ENCODE measurements at places on chromosomes 1 and 21.

- DNase-seq = no peak
Observed at GRCh38 chr1:225700164-225700821, 47.4 kb upstream of the ENAH start.

DNA sequence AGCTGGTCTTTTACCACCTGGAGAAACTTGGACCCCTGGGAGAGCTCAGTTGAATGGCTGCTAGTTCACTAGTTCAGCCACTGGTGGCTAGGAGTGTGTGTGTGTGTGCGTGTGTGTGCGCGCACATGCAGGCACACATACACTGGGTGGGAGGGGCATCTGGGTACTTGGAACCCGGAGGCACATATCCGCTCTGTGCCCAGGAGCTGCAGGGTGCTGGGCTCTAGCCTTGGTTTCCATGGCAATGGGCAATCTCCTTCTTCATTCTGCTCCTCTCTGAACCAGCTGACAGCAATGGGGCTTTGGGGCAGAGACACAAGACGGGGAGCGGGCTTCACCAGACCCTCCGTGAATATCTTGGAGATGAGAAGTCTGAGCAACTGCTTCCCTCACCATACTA is 87.1 kb upstream of the DISP3 start:
- DNase-seq = no peak

GRCh38 chr1:196183941-196184340 is 424.3 kb downstream of the KCNT2 start:
- DNase-seq = no peak

GRCh38 chr1:163414778-163415177 is 93.0 kb downstream of the NUF2 start:
- no peak for DNase-seq

GRCh38 chr1:93219443-93219842 is 38.9 kb downstream of the CCDC18 start:
- DNase-seq = no peak

DNA sequence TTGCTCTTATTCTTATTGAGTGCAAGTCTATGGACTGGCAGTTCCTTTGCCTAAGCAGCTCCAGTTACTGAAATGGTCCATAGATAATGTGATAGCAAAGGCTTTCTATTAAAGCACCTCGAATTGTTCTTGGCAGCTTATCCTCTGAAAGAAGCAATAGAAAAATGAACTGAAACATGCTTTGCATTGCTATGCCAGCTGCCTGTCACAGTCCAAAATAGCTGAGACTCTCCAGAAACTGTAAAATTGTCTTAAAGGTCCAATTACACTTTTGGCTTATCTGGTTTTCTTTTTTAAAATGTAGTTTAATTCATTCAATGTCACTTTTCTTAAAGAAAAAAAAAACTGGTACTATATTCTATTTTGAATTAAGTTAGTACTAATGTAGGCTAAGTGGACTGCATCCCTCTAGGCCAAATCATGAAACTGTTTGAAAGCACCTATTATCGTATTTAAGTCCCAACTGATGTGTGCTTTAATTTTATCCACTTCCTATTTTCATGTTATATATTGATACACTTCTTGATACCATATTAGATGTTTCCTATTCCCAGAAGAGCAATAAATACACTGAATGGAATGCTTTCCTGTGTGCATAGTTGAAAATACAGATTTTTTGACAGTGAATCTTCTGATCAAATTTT is 208.0 kb upstream of the DEPDC1 start:
- DNase-seq = no peak

GRCh38 chr1:2494323-2494693 is 18.2 kb downstream of the PLCH2 start:
- DNase-seq = no peak

GRCh38 chr1:181409981-181410380 is 73.3 kb upstream of the CACNA1E start:
- no peak for DNase-seq

- no peak for DNase-seq
Observed at GRCh38 chr1:8797216-8797615, 20.2 kb downstream of the RERE start.

DNA sequence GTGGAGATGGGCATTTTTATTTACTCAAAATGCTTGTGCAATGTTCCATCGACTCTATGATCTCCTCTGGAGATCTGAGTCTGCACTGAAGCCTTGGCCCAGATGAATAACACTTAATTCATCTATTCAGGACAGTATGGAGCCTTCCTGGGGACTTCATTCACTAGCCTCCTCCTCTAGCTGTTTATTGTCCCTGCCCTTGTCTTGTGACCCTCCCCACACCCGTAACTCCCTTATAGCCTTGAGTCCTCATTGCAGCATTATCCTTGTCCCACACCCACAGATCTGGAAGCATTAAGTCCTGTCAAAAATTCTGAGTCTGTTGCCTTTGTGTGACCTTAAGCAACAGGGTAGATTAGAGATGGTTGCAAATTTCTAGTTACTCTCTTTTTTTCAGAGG is 138.3 kb upstream of the LMO4 start:
- no peak for DNase-seq

All from stimulated activated CD4-positive, alpha-beta T cell treated with anti-CD3 and anti-CD28 coated beads, Interleukin-1b, Interleukin-23, amount 100 ng/mL, for 4 hours (primary cell).